ENCODE measurements at places on chromosomes 1 and 21.

- no peak for DNase-seq
Observed at GRCh38 chr1:54272134-54272533, 72.2 kb downstream of the MRPL37 start.

GRCh38 chr21:27954543-27955165, 987.8 kb upstream of the ADAMTS5 start:
- no peak for DNase-seq

DNA sequence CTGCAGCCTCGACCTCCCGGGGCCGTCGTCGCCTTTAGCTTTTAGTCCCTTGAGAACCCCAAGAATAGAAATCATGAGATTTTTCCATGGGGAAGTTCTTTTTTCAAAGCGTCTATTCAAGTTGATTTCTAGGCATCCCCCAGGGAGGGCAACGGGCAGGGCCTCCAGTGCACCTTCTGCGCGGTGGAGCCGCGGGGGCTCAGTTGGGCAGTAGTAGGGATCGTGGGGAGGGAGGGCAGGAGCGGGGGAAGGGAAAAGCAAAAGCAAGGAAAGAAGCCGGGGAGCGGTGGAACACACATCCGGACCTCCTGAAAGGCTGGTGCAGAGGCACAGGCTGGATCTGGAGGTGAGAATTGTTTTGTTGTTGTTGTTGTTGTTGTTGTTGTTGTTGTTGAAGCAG, 103.4 kb downstream of the PPIAL4G start:
- no peak for DNase-seq

GRCh38 chr1:39082010-39082799, 56.1 kb downstream of the NDUFS5 start:
- no peak for DNase-seq

- DNase-seq = no peak
Observed at GRCh38 chr1:206804156-206804737, 32.0 kb upstream of the IL10 start.

DNA sequence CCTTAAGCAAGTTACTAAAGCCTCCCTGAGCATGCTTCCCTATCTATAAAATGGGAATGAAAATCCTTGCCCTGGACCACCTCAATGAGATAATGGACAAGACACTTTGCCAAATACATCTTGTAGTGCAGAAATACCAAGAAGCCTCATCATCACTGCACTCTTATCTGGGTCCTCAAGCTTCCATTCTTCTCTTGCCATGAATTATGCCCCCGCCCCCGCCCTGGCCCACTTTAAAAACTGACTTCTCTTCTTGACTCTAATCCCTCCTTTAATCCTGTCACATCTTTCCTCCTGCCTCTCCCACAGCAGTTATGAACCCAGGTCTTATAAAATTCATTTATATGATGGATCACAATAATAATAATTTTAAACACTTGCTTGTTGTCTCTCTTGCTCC, 14.8 kb downstream of the ARHGEF11 start:
- no peak for DNase-seq

DNA sequence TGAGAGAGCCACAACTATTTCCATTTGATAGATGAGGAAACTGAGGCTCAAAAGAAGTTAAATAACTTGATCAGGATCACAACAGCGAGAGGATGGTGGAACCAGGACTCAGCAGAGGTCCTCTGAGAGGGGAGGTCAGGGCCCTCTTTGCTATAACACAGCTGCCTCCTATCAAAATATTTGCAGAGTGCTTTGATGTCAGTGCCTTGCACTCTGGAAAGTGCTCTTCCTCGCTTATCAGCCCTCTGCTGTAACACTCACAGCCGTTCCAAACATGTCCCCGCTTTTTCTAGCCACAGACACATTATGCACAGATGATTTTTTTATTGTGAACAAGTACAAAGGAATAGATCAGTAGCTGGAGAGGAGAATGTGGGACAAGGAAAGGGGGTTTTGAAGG, 71.8 kb upstream of the ARHGAP29 start:
- DNase-seq = no peak

GRCh38 chr1:200627575-200628222, 7.1 kb upstream of the KIF14 start:
- no peak for DNase-seq

GRCh38 chr1:157806431-157807149, 13.3 kb downstream of the FCRL1 start:
- no peak for DNase-seq

- DNase-seq = no peak
Observed at GRCh38 chr1:173212952-173213491, 5.9 kb upstream of the TNFSF4 start.

DNA sequence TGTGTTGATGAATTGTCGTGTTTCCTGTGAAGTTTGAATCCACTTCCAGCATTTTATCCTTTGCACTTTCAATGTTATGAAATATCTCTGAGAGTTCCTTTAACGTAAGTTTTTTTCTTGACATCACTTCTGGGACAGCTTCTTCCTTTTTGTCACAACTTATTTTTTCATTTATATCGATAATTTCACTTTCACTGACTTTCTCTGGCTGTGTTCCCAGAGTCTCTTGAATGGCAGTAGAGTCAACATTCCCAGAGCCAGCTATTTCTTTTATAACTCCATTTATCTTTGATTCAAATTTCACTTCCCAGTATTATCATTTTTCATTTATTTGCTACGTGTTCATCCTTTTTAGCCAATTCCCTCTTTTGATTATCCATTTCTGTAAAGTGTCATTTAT, 256.5 kb downstream of the PAPPA2 start:
- no peak for DNase-seq

GRCh38 chr1:184494929-184495328, 108.1 kb downstream of the C1orf21 start:
- DNase-seq = no peak

GRCh38 chr1:147163019-147163418, 9.3 kb downstream of the PRKAB2 start:
- no peak for DNase-seq

- DNase-seq = no peak
Observed at GRCh38 chr1:66450043-66450514, 83.9 kb upstream of the SGIP1 start.

DNA sequence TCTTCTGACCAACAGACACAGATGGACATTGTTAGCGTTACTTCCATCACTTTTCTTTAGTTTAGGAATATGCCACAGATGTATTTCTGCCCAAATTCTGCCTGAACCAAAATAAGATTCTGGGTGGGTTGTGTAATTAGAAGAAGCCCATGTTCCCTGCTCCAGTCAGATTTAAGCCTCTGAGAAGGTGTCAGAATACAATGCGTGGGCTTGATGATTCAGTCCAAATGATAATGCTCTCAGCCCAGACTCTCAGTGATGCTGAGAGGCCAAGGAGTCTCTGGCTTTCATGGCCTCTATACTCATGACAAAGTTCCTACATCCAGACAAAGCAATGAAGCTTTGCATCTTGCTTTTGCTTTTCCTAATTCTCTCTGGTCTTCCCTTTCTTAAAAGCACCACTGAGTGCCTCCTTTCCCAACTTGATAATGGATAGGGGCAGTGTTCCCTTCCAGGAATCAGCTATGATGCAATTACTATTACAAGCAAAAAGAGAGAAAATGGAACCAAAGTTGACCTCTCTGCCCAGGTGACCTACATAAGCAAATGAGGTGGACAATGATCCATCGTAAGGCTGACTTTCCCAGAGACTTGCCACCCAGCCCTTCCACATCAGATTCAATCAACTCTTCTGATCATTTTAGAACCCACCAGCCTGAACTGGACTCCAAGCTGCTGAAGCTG, 8.8 kb downstream of the SEC16B start:
- DNase-seq = no peak

DNA sequence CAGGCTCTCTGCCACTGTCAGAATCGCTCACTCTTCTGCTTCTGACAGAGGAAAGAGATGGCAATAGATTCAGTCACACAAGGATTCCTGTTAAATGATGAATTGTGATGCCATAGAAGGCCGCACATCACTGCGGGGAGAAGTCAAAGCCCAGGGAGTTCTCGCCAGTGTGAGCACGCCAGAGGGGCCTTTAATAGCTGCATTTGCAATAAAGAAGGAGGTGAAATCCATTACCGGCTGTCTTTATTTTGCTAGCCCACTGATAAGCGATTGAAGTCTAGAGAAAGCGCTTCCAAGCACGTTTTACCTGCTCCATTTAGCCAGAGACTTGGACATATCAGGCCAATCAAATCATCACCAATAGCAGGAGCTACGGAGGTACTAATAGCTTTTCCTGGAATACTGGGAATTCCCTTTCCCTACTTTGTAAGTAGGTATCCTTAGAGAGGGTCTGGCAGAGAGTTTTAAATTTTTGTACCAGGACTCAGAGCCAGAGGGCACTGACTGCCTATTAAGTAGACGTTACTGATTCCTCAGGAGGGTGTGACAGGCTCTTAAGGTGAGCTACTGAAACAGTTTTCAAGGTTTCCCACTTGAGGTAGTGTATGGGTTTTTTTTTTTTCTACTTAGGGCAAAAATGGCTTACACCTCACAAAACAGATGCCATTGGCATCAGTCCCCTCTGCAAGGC, 10.2 kb upstream of the TARBP1 start:
- no peak for DNase-seq

DNA sequence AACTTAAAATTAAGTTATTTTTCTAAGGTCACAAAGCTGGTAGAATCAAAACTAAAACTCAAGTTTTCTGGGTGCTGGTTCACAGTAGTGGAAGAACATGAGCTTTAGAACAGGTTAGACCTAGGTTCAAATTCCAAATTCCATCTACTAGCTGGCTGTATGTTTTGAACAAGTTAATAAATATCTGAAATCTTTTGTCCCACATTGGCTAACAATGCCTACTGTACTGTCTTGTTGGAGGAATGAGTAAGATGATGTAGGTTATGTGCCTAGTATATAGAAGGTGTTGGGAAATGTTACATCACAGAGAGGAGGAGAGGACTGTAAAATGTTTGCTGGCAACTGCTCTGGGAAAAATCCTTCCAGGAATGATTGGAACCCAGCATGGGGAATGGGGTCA, 14.0 kb upstream of the CD247 start:
- no peak for DNase-seq

- DNase-seq = no peak
Observed at GRCh38 chr1:83999316-83999819, 436 bp upstream of the TTLL7 start.

- no peak for DNase-seq
Observed at GRCh38 chr1:247647864-247648263, 31.7 kb downstream of the OR13G1 start.

- DNase-seq = no peak
Observed at GRCh38 chr21:45522381-45522780, 19.9 kb downstream of the SLC19A1 start.

DNA sequence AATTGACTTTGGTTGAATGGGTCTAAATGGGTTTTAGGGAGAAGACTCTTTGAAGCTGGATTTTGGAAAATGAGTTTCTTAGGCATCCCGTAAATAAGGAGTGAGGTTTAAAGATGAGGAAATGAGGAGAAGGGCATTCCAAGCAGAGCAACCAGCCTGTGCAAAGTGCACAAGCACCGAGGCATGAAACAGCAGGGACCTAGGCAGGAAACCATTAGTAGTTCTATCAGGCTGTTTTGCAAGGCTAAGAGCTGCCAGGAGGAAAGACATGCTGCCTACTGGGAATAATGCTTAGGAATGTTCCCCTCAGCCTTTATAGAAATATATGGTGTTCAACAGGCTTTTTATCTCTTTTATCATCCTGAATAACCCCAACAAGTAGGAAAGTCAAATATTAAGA, 153.1 kb upstream of the FGGY start:
- no peak for DNase-seq

DNA sequence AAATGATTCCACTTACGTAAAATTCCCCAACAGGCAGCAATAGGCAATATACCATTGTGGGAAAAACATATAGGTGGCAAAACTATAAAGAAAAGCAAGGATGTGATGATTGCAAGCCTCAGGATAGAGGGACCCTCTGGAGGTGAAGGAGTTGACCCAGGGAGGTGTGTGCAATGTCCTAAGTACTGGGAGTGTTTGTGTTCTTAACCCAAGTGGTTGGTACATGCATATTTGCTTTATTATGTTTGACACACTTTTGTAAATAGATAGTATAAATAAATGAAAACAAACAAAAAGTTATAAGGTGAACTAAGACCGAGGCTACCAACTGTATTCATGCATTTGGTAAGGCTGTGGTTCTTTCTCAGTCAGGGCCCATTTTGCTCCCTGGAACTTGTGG, 7.5 kb downstream of the MX1 start:
- no peak for DNase-seq

DNA sequence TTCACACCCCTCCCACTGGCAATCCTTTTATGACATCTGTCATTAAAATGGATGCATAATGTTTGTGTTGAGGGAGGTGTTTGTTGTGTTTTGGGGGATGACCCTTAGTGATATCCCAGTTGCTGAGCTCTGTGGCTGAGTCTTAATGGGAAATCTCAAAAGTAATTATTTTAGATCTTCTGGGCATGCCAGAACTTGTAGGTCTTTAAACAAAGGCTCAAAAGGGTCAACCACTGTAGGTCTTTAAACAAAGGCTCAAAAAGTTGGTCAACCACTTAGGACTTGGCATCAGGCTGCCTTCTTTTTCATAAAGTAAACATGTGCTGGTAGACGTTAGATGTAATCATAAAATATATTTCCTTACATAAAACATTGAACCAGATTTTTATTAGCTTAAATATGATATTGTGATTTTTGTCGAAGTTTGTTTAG, 78.0 kb downstream of the CDC14A start:
- no peak for DNase-seq

DNA sequence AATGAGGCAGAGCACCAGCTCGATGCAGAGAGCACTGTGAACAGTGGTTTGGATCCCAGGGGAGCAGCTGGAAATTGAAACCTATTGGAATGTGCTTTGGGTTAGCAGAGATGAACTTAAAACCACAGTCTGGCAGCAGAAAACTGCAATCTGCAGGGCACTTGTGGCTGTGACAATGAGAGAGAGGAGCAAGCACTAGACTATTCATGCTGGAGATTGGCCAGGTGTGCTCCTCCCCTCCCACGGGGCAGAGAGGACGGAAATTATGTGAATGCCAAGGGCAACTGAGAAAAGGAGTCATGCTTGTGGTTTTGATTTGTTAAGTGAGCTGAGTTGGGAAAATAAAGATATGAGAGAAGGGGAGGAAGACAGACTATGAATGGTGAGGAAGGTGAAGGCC, 38.1 kb downstream of the HSD3B2 start:
- DNase-seq = no peak

- DNase-seq = no peak
Observed at GRCh38 chr1:179366093-179366800, 476 bp downstream of the AXDND1 start.

- no peak for DNase-seq
Observed at GRCh38 chr1:209344156-209344555, 239.4 kb upstream of the CAMK1G start.

GRCh38 chr1:182652933-182653332, 31.5 kb downstream of the RGS8 start:
- DNase-seq = no peak

DNA sequence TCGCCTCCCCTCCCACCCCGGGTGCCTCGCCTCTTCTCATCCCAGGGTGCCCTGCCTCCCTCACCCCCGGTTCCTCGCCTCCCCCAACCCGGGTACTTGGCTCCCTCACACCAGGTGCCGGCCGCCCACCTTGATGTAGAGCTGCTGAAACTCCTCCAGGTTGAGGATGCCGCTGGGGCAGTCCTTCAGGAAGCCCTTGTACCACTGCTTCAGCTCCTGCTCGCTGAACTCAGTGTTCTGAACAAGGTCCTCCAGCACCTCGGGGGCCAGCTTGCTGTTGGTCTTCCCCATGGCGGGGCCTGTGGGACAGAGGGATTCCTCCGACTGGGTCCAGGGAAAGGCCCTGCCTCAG, 6.9 kb downstream of the HPCAL4 start:
- DNase-seq = no peak
